ENCODE measurements at places on chromosomes 16 and 17.

GRCh38 chr16:16797239-16797638 is 418.3 kb downstream of the NPIPA7 start:
- no peak for DNase-seq

GRCh38 chr16:54568906-54569807 is 282.6 kb upstream of the IRX3 start:
- no peak for DNase-seq

DNA sequence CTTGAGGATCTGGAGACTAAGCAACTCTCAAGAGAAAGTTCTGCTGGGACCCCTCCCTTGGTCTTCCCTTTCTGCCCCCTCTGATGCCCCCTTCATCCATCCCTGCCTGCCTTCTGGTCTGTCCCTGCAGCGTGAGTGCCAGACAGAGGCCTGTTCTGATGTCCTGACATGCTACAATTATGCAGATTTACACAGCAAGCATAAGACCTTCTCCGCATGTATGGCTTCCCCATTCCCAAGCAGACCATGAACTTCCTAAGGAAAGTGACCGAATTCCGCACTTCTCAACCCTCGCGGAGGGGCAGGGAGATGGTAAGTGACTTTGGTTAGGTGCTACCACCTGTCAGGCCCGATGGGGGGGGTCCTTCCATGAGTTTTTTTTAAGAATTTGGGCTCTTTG is 150.1 kb upstream of the SDK2 start:
- no peak for DNase-seq

GRCh38 chr16:30903596-30903995 is 7.2 kb downstream of the CTF1 start:
- DNase-seq, result no peak

DNA sequence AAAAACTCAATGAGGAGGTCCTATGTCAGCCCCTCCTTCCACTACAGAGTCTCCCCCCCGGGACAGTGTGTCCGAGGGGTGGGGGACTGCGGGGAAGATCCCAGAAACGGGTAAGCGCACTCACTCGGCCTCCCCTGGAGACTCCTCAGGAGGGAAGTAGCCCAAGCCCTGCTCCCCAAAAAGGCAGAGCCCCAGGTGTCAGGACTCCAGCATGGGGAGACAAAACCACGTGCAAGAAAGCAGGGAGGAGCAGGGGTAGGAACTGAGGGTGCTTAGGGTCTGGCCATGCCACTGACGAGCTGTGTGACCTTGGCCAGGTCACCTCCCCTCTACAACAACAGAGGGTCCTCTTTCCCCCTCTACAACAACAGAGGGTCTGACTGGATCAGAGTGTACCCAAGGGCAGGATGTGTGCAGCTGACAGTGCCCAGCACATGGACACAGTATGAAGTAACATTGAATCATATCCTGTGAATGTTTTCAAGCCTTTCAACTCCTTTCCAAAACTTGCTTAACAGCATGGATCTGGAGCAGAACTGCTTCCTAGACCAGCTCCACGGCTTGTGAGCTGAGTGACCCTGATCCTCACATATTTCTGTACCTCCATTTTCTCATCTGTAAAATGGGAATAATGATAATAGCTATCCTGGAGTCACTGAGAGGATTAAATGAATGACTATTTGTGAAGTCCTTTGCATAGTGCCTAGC is 2.1 kb upstream of the NAGS start:
- no peak for DNase-seq

DNA sequence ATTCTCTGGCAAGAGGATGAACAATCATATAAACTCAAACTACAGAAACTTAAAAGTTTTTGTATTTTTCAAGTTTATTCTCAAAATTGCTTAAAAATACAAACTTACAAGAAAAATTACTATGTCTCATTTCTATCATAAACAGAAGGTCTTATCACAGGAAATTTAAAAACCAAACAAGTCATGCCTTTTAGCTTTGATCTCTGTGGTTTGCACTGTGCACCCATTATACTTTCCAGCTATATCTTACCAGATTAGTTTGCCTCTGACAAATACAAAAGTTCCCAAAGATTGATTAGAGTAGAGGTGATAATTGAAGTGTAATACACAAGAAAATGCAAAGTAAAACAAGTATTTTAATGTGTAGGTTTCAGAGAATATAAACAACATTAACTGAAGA is 117.4 kb downstream of the MYO1D start:
- DNase-seq, result no peak

- DNase-seq, result no peak
Observed at GRCh38 chr17:76671912-76672262, 28.3 kb upstream of the ST6GALNAC1 start.

- DNase-seq, result no peak
Observed at GRCh38 chr17:74776990-74777389, 845 bp upstream of the NAT9 start.

- DNase-seq, result no peak
Observed at GRCh38 chr16:12526515-12526914, 277.2 kb downstream of the CPPED1 start.

- DNase-seq, result no peak
Observed at GRCh38 chr17:64418506-64419339, 28.1 kb upstream of the PECAM1 start.

GRCh38 chr17:550463-551180 is 164.0 kb downstream of the VPS53 start:
- DNase-seq, result no peak

DNA sequence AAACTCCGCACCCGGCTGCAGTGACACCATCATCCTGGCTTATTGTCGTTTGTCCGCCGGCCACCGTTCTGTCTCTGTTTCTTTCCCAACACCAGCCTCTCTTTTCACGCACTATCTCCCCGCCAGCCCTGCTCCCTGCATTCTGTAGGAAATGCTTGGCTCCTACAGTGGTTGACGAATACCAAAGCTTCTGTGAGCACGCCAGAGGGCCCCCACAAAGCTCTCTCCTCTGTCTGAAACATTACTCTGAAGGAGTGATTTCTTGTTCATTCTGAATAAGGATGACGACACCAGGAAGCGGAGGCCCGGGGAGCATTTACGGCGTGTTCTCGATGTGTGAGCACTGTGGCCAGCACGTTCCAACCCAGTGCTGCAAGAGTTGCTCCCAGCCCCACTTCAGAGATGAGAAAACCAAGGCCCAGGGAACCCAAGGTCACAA is 58.8 kb downstream of the ADCY9 start:
- DNase-seq, result no peak
